Cardiac ventricle fibroblast (primary cell): ENCODE measurements at places on chromosomes 6 and 20. TPM values are rescaled to one million over a fixed set of nuclear protein-coding genes. Genes with fewer than 3 reads are reported as not detected.

Gene DNMT3B
- 0.37 and 1.3 TPM in 2 replicates for total RNA-seq

Gene YIPF3
- 110 and 136 TPM in 2 replicates for total RNA-seq

Gene LHFPL5
- total RNA-seq = not detected in 2 replicates

Gene SCGN
- 1.1 and 1.3 TPM in 2 replicates for total RNA-seq

Gene PKIB
- total RNA-seq = 0.29 TPM in 1 of 2 replicates, not detected in the other

Gene C2
- total RNA-seq = 10.4 and 16.9 TPM in 2 replicates

Gene APOM
- total RNA-seq = 2.0 and 2.3 TPM in 2 replicates

Gene ELOVL2
- total RNA-seq = 4.1 and 5.2 TPM in 2 replicates

Gene LPA
- total RNA-seq = not detected in 2 replicates

Gene ZBTB46
- 3.0 and 6.2 TPM in 2 replicates for total RNA-seq

Gene HLA-C
- total RNA-seq = 237 and 249 TPM in 2 replicates

Gene LTB
- total RNA-seq = not detected in 2 replicates

Gene NTSR1
- not detected in 2 replicates for total RNA-seq

Gene DPPA5
- not detected in 2 replicates for total RNA-seq

Gene SLC24A3
- 0.12 TPM in 1 of 2 replicates, not detected in the other for total RNA-seq

Gene STXBP5
- total RNA-seq = 46.7 and 59.5 TPM in 2 replicates

Gene HSPA12B
- total RNA-seq = 1.1 and 1.3 TPM in 2 replicates

Gene NT5E
- 37.0 and 40.3 TPM in 2 replicates for total RNA-seq

Gene TAAR6
- not detected in 2 replicates for total RNA-seq

Gene SDCBP2
- 2.6 and 4.7 TPM in 2 replicates for total RNA-seq

Gene ZNF165
- 0.05 and 0.31 TPM in 2 replicates for total RNA-seq

Gene C6orf58
- 0.15 TPM in 1 of 2 replicates, not detected in the other for total RNA-seq

Gene KCNK15
- total RNA-seq = 2.3 and 2.5 TPM in 2 replicates

Gene DEFB121
- total RNA-seq = not detected in 2 replicates

Gene PFDN4
- total RNA-seq = 56.8 and 64.9 TPM in 2 replicates

Gene ARID1B
- 32.3 and 40.4 TPM in 2 replicates for total RNA-seq

Gene FRMD1
- not detected in 2 replicates for total RNA-seq

Gene TENT5A
- 23.4 and 31.5 TPM in 2 replicates for total RNA-seq

Gene BACH2
- total RNA-seq = 0.06 and 0.29 TPM in 2 replicates

Gene PGBD1
- 1.6 and 3.2 TPM in 2 replicates for total RNA-seq

Gene CLPSL2
- not detected in 2 replicates for total RNA-seq

Gene EGFL8
- 0.12 and 0.29 TPM in 2 replicates for total RNA-seq

Gene MACROD2
- not detected in 2 replicates for total RNA-seq

Gene OR2J3
- total RNA-seq = not detected in 2 replicates

Gene RPS21
- total RNA-seq = 1,397 and 2,524 TPM in 2 replicates

Gene PMEPA1
- total RNA-seq = 1.8 and 4.0 TPM in 2 replicates

Gene CCN6
- total RNA-seq = not detected in 2 replicates

Gene VIP
- total RNA-seq = not detected in 2 replicates

Gene TCP11
- 0.39 TPM in 1 of 2 replicates, not detected in the other for total RNA-seq

Gene TRIM15
- total RNA-seq = not detected in 2 replicates

Gene HTR1E
- total RNA-seq = not detected in 2 replicates

Gene FAM83C
- not detected in 2 replicates for total RNA-seq
